ENCODE measurements at places on chromosomes 3 and 15. TPM values are rescaled to one million over a fixed set of nuclear protein-coding genes. Genes with fewer than 3 reads are reported as not detected.
A peak's percentile ranks its signal among the peaks of the same experiment; 100 is the strongest.

DNA sequence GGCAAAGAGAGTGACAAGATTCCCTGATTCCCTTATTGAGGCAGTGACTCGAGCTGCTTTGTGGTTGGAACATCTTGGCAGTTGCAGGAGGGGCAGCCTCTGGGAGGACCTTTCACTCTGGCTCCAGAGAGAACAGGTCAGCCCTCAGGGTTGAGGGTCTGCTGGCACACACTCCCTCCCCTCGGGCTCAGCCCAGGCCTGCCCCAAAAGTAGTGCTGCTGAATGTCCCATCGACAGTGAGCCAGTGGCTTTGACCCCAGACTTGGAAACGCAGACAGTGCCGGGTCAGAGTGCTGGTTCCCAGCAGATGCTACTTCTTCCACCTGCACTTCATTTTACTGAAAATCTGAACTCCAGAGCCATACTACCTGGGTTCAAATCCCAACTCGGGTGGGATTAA lies 25.6 kb upstream of the ATP2B2 start:
- no peak for DNase-seq

- no peak for DNase-seq
These were observed 341.3 kb downstream of the TBL1XR1 start for GRCh38 chr3:176855901-176856486.

GRCh38 chr3:126713199-126713598 lies 9.2 kb downstream of the CHCHD6 start:
- DNase-seq: no peak

GRCh38 chr3:192244591-192244990 lies 482.8 kb downstream of the FGF12 start:
- peak; percentile 8 for DNase-seq

- peak; percentile 50 for DNase-seq
These were observed 89.4 kb upstream of the SOX2 start for GRCh38 chr3:181622365-181622764.

PATL2 gene
- total RNA-seq: 0.71 TPM

Data from MCF 10A (cell line).